ENCODE measurements at places on chromosomes 16 and 17.

DNA sequence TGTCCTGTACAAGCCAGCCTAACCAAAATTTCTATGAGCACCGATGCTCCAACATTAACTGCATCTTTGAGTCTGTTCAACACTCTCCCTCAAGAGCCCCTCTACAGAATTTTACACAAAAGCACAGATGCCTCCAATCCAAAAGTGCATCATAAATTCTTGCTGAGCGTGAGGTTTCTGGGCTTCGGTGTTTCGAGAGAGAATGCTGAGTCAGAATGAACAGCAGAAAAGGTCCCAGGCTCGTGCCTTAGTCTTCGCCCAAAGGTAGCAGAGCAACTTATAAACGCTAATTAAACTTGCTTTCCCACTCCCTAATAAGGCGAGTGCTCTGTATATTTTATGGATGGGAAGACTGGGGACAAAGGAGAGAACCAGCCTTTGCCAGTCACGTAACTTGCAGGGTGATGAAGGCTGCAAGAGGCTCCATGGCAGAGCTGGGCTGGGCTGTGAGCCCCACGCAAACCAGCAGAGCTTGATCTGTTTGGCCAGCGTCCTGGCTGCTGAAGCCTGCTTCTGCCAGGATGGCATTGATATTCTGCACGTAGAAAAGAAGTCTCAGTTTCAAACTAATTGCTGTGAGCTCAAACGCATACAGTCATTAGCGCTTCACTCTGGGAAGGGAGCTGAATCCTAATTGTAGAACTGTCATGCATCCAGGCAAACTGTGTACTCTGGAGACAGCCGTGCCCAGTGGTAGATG lies 138.5 kb downstream of the DNAH9 start:
- no peak for DNase-seq

GRCh38 chr17:21417921-21418320 lies 41.8 kb downstream of the KCNJ12 start:
- DNase-seq: no peak

GRCh38 chr17:17681744-17682292 lies 560 bp downstream of the RAI1 start:
- DNase-seq: no peak

- DNase-seq: no peak
These were observed 177.8 kb downstream of the CCDC182 start for GRCh38 chr17:57567251-57567650.

GRCh38 chr16:19909750-19910322 lies 25.2 kb upstream of the GPRC5B start:
- no peak for DNase-seq

DNA sequence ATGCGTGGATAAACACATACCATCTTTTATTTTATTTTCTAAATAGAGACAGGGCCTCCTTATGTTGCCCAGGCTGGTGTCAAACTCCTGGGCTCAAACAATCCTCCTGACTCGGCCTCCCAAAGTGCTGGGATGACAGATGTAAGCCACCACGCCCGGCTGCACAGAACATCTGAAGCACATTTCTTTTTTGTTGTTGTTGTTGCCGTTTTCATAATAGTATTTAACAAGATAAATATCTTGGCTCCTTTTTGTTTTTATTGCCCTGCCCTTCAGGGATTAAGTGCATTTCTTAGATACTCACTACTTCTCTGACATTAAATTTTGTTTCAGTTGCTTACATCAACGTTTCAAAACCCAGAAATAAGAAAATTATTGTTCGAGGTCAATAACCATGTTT lies 37.4 kb downstream of the ANKRD11 start:
- no peak for DNase-seq

DNA sequence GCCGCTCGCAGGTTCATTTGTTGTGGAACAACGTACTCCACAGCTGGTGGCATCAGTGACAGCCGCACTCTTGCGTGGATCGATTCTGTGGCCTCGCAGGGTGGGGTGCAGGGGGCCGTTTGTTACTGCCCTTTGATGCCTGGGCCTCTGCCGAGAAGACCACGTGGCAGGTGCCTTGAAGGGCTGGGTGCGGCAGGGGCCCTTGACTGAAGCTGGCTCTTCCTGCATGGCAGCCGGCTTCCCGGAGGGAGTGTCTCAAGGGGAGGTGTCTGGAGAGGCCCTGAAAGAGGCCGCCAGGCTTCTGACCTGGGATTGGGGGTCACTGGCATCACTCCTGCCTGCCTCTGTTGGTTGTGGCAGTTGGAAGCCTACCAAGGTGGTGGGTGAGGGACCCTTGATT lies 43.8 kb downstream of the TBCD start:
- no peak for DNase-seq
